ENCODE measurements at places on chromosomes 1 and 21.

- no peak overlapping the region for H3K27ac ChIP-seq
- peaks cover 34% of the 10 kb centered on the region for H3K4me1 ChIP-seq
- no peak overlapping the region for H3K4me3 ChIP-seq
- no peaks in the 10 kb centered on the region for H3K36me3 ChIP-seq
- H3K27me3 ChIP-seq, result no peaks in the 10 kb centered on the region
These were observed 73.3 kb downstream of the RPE65 start for GRCh38 chr1:68376441-68376840.

GRCh38 chr1:154325583-154326545, 539 bp downstream of the ATP8B2 start:
- peak overlapping the region; percentile 98 for H3K4me3 ChIP-seq
- peak overlapping the region; percentile 95 for H3K27ac ChIP-seq
- DNase-seq, result no peak
- peaks cover 35% of the 10 kb centered on the region for H3K4me1 ChIP-seq
- peaks cover 14% of the 10 kb centered on the region for H3K27me3 ChIP-seq
- peaks cover 6% of the 10 kb centered on the region for H3K36me3 ChIP-seq

DNA sequence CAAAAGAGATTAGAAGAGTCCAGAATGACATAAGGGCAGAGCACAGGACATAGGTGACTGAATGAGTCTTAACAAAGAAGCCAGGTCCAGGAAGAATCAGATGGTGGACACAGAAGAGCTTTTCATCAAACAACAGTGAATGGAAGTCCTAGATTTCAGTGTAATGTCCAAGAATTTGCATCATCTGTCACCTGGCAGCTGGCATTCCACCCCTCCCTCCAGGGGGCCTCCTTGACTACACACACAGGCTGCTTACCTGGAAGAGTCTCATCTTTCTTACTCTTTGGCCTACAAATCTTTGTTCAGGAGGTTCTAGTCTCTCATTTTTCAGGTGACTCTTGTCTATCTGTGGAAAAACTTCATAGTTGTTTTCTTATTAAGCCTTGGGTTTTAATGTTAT, 36.2 kb downstream of the GORAB start:
- H3K4me3 ChIP-seq, result no peak overlapping the region
- H3K27me3 ChIP-seq, result no peaks in the 10 kb centered on the region
- H3K36me3 ChIP-seq, result peaks cover 16% of the 10 kb centered on the region
- H3K27ac ChIP-seq, result no peak overlapping the region

- DNase-seq, result no peak
- H3K27ac ChIP-seq, result no peak overlapping the region
- H3K27me3 ChIP-seq, result peaks cover 25% of the 10 kb centered on the region
- H3K4me1 ChIP-seq, result no peaks in the 10 kb centered on the region
These were observed 8.2 kb downstream of the PLA2G5 start for GRCh38 chr1:20078171-20078651.

- H3K36me3 ChIP-seq, result peaks cover 20% of the 10 kb centered on the region
- no peak overlapping the region for H3K4me3 ChIP-seq
- no peaks in the 10 kb centered on the region for H3K27me3 ChIP-seq
- DNase-seq, result no peak
These were observed 45.7 kb downstream of the ABCD3 start for GRCh38 chr1:94463765-94464330.

GRCh38 chr1:87983841-87984240, 655.2 kb downstream of the LMO4 start:
- H3K4me3 ChIP-seq, result no peak overlapping the region
- peaks cover 4% of the 10 kb centered on the region for H3K27me3 ChIP-seq
- DNase-seq, result no peak
- no peak overlapping the region for H3K27ac ChIP-seq

DNA sequence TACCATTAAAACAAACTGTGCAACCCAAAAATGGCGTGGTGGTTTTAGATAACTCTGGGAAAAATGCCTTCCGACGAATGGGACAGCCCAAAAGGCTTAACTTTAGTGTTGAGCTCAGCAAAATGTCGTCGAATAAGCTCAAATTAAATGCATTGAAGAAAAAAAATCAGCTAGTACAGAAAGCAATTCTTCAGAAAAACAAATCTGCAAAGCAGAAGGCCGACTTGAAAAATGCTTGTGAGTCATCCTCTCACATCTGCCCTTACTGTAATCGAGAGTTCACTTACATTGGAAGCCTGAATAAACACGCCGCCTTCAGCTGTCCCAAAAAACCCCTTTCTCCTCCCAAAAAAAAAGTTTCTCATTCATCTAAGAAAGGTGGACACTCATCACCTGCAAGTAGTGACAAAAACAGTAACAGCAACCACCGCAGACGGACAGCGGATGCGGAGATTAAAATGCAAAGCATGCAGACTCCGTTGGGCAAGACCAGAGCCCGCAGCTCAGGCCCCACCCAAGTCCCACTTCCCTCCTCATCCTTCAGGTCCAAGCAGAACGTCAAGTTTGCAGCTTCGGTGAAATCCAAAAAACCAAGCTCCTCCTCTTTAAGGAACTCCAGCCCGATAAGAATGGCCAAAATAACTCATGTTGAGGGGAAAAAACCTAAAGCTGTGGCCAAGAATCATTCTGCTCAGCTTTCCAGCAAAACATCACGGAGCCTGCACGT, 82.1 kb downstream of the PRDM2 start:
- peaks cover 66% of the 10 kb centered on the region for H3K4me1 ChIP-seq
- no peaks in the 10 kb centered on the region for H3K27me3 ChIP-seq
- H3K4me3 ChIP-seq, result peak overlapping the region; percentile 5
- DNase-seq, result no peak
- H3K36me3 ChIP-seq, result peaks cover 22% of the 10 kb centered on the region

DNA sequence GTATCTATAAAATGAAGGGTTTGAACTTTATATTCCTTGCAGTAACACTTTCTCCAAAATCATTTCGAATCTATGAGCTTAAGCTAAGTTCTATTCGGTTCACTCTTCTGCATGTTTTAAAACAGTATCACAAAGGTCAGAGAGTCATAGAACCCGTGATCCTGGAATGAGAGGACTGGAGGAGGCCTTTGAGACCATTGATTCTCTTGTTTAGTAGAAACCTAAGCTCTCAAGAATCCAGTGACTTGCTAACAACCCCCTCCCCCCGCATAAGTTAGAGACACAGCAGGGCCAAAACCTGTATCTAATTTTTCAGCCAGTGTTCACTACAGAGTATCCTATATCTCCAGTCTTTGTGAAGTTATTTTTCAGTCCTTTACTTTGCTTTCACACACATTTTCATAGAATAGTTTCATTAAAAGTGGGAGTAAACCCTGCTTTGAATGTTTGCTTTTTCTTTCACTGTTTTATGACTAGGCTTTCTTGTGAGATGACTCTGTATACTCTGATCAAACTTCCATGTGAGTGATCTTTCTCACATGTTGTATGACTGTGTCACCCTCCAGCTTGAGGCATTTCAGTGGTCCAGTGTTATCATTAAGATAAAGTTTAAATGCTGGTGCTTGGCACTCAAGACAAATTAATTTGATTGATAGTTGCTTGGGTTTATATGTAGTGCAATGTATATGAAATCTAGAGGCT, 275.4 kb upstream of the SGIP1 start:
- no peaks in the 10 kb centered on the region for H3K27me3 ChIP-seq
- H3K4me3 ChIP-seq, result no peak overlapping the region
- H3K27ac ChIP-seq, result no peak overlapping the region
- H3K36me3 ChIP-seq, result no peaks in the 10 kb centered on the region
- peaks cover 37% of the 10 kb centered on the region for H3K4me1 ChIP-seq
- DNase-seq, result no peak

- no peak overlapping the region for H3K4me3 ChIP-seq
- no peaks in the 10 kb centered on the region for H3K27me3 ChIP-seq
- H3K4me1 ChIP-seq, result peaks cover 12% of the 10 kb centered on the region
- H3K27ac ChIP-seq, result no peak overlapping the region
These were observed 27.2 kb upstream of the TDRD10 start for GRCh38 chr1:154474802-154475201.

DNA sequence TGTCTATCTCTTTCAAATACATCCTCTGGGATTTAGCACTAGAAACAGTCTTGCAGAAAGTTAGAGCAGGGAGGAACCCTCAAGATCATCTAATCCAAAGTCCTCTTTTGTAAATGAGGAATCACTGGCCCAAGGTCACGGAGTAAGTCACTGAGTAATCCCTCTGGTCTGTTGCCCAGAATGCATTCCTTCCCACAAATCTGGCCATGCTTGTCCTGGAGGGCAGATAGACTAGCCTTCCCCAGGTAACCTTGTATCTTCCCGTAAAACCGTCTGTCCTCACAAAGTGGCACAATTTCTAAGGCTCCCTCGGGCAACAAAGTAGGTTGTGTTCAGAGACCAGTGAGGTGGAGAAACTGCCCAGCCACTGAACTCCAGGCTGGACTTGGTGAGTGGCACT, 46.2 kb downstream of the DDR2 start:
- H3K27ac ChIP-seq, result peak overlapping the region; percentile 81
- H3K4me1 ChIP-seq, result peaks cover 88% of the 10 kb centered on the region
- no peaks in the 10 kb centered on the region for H3K27me3 ChIP-seq
- peaks cover 15% of the 10 kb centered on the region for H3K36me3 ChIP-seq
- DNase-seq, result no peak

- H3K36me3 ChIP-seq, result no peaks in the 10 kb centered on the region
- DNase-seq, result no peak
- H3K27ac ChIP-seq, result no peak overlapping the region
- no peaks in the 10 kb centered on the region for H3K27me3 ChIP-seq
- H3K4me3 ChIP-seq, result no peak overlapping the region
These were observed 10.4 kb downstream of the BATF3 start for GRCh38 chr1:212689196-212689725.

DNA sequence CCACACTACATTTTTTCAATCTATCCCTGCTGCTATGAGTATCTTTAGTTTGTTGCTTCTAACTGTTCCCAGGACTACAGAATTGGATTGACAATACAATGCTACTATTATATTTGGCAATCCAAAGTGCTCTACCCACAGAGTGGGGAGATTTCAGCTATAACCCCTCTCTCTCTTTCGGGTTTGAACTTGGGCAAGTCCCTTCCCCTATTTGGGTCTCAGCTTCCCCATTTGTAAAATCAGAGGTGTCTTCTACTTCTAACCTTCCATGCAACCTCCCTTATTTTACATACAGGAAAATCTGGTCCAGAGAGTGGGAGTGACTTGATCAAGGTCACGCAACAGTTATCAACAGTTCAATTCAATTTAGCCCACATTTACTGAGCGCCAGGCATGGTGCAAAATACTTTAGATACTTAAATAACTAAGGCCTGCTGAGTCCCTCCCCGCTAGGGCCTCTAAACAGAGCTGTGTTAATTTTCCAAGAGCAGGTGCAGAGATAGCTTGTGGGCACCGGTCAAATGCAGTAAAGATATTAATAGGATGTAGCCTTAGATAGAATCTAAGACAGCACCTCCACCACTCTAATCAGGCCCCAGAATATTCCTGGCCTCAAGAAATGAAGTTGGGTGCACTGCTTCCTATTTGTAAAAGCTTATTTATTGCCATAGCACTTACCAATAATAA, 9.4 kb upstream of the GPX7 start:
- peaks cover 15% of the 10 kb centered on the region for H3K4me1 ChIP-seq
- no peaks in the 10 kb centered on the region for H3K27me3 ChIP-seq
- no peaks in the 10 kb centered on the region for H3K36me3 ChIP-seq
- DNase-seq, result no peak

DNA sequence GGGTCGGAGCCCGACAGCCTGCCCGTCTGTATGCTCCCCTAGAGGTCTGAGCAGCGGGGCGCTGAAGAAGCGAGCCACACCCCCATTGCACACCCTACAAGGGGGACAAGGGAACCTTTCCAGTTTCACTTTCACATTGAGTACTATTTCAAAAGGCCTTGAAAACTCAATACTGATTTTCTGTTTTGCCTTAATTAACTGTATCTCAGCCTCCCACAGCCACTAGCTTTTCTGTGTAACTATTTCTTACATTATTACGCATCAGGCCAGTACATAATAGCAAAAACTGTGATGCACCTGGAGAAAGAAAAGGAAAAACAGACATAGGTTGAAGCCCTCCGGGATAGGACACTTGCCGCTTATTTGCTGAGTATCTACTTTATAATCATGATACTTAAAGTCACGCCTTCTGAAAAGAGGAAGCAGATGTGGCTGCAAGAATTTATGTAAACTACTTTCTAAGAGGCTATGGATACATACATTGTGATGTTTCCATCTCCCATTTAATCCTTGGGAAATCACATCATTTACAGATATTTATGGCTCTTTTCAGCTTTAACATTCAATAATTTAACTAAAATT, 1719.5 kb downstream of the MRPL39 start:
- H3K4me1 ChIP-seq, result no peaks in the 10 kb centered on the region
- no peak overlapping the region for H3K27ac ChIP-seq
- no peaks in the 10 kb centered on the region for H3K27me3 ChIP-seq
- DNase-seq, result no peak
- H3K36me3 ChIP-seq, result no peaks in the 10 kb centered on the region
- no peak overlapping the region for H3K4me3 ChIP-seq

DNA sequence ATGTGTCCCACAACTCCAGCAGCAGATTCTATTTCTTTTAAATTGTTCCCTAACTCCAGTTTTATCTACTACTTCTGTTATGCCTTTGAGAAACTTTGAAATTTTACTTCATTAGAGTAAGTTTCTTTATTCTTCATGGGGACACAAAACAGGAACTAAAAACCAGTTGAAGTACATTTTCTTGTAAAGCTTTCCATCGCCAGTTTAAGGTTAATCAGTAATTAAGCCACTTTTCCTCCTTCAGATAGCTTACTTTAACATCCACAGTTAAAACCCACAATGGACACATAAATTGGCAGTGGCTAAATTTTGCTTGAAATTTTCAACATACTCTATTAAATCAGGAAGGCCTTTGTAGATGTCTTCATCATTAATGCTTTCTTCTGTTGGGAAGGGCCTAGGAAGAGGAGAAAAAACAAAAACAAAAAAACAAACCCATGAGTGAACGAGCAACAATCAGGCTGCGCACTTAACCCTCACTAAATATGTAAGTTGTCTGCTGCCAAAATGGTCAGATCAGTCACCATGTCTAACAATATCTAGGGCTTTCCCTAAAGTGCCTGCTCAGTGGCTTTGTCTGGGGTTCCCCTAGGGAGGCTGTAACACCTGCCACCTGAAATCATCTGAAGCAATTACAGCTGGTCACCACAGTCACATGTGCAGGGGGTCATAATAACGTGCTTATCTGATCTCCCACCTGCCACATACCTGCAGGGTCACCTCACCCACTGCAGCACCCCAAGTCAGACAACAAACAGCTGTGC, 187.9 kb downstream of the VAV3 start:
- no peaks in the 10 kb centered on the region for H3K4me1 ChIP-seq
- no peaks in the 10 kb centered on the region for H3K36me3 ChIP-seq
- no peak overlapping the region for H3K4me3 ChIP-seq
- DNase-seq, result no peak
- H3K27ac ChIP-seq, result no peak overlapping the region

DNA sequence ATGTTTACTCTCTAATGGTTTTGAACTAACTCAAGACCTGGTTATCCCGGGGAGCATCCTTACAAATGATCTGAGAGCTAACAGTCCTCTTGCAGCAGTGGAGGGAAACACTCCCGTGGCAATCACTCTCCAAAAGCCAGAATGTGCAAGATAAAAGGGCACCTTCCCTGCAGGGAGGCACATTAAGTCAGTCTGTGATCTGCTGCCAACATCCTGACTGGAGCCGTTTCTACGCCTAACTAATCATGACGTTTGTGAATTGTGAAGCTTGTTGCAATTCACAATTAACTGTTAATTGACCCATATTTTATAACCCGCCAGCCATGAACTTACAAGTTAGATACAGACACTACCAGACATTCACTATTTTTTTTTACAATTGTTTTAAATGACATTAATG, 52.1 kb upstream of the LGALS8 start:
- H3K27me3 ChIP-seq, result peaks cover 15% of the 10 kb centered on the region
- no peaks in the 10 kb centered on the region for H3K36me3 ChIP-seq
- no peak overlapping the region for H3K27ac ChIP-seq
- no peak overlapping the region for H3K4me3 ChIP-seq
